ENCODE measurements at places on chromosomes 6 and 20.

GRCh38 chr20:16606468-16607070, 33.3 kb upstream of the KIF16B start:
- DNase-seq = no peak

DNA sequence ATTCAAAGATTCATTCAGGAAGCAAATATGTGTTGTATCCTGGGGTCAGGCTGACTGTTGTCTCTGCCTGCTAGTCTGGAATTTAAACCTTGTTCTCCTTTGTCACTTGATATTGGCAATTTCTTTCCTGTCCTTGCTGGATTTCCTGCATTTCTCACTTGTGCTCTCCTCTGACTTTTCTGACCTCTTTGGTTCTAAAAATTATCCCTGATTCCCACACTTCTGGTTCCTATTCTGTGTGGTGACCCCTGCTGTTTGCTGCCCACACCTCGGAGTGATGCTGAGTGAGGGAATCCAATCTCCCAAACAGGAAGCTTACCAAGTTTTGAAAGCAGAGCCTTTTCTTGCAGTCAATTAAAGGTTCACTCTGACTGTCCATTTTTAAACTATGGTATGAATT, 345.3 kb downstream of the CDKAL1 start:
- no peak for DNase-seq

- no peak for DNase-seq
Observed at GRCh38 chr20:2139250-2139649, 37.6 kb downstream of the STK35 start.

GRCh38 chr6:143213859-143214376, 153.2 kb downstream of the AIG1 start:
- DNase-seq = no peak

GRCh38 chr6:163487606-163488005, 73.1 kb downstream of the QKI start:
- no peak for DNase-seq

DNA sequence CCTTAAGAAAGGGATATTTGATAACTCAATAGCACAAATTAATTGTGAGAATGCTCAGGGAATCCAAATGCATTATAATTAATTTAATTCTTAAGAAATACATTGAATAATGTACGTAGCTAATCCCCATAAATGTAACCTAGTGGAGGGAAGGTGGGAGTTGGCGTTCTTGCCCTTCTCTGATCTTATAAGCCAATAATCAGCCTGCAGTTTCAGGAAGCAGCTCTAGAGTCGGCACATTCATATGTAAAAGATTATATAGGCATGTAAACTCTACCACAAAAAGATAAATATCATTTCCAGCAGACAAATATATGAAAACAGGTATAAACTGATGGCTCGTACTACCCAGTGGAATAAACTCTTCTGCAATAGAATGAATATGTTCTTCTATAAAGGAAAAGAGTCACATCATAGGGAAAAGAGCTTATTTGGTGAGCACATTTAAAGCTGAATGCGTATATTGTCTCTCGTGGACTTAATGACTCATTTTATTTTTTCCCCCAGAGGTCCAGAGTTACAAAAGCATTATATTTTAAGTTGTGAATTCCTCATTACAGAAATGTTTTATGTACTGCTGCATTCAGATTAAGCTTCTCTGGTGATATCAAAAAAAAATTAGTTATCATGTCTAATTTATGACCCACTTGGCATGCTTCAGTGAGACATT, 112.2 kb downstream of the TFAP2A start:
- no peak for DNase-seq

DNA sequence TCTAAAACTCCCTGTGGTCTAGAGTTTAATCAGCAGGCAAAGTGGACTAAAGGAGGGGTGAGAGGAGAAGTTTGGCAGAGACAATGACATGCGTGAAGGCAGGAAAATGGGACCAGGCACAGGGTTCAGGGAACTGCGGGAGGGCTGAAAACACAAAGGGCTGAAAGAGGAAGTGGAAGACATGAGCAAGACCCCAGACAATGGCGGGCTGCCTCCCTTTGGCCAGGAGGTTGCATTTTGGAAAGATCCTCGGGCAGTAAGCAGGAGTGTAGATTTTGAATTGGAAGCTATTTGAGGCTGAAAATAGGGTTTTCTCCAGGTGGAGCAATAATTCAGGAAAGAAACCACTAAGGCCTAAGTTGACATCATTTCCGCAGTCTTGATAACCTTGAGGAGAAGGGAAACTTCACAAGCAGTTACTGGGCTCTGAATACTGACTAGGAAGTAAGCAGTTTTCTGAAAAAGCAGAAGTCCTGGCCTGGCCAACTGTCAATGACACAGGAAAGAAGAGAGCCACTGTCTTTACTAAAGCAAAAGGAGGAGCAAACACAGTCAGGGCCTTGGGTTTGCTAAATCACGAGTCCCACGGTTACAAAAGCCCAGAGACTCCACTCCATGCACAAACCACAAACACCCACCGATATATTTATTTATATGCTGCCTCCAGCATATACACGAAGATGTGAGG, 3.4 kb downstream of the LY86 start:
- no peak for DNase-seq
